ENCODE measurements at places on chromosomes 6 and 20.

DNA sequence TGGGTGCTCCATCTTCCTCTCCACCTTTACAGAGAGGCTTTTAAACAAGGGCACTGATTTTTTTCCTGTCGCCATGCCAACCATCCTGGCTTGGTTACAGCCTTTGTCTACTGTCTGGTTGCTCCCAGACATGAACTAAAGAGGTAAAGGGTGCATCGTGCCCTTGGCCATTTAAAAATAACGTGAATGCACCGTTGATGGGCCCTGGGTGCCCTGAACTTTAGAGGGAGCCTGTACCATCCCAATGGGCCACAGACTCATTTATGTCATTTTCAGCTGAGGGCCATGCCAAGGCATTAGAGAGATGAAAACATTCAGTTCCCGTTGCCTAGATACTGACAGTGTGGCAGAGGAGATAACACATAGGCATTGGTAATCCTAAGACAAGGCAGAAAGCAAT, 23.3 kb downstream of the TMC2 start:
- DNase-seq, result no peak

- DNase-seq, result peak; percentile 73
These were observed 136.3 kb downstream of the LY86 start for GRCh38 chr6:6724539-6725467.

DNA sequence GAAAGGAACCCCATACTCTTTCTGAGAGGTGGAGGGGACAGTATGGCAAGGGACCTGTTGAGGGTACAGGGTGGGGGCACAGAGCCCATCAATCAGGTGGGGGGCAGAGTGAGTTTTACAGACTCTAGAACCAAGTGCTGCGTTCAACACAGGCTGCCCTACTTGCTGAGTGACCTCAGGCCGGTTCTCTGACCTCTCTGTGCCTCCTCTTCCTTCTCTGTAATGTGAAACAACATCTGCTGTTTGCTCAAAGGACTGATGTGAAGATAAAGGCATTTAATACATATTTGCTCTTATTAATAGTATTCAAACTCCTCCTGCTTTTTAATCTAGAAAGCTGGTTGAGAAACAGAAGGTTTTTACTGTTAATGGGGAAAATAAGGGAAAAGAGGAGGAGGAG, 25.9 kb upstream of the APMAP start:
- DNase-seq, result no peak

- no peak for DNase-seq
These were observed 47.9 kb downstream of the KHDC1L start for GRCh38 chr6:73177221-73177944.

- no peak for DNase-seq
These were observed 250.8 kb downstream of the CDH26 start for GRCh38 chr20:60209048-60209447.

GRCh38 chr20:17210983-17211382, 15.9 kb upstream of the PCSK2 start:
- DNase-seq, result peak; percentile 57

- no peak for DNase-seq
These were observed 154.8 kb upstream of the KCNQ5 start for GRCh38 chr6:72466971-72467566.

GRCh38 chr6:149020319-149020718, 273.5 kb downstream of the UST start:
- peak; percentile 64 for DNase-seq

GRCh38 chr6:4928426-4928825, 75.4 kb downstream of the RPP40 start:
- DNase-seq, result peak; percentile 31

DNA sequence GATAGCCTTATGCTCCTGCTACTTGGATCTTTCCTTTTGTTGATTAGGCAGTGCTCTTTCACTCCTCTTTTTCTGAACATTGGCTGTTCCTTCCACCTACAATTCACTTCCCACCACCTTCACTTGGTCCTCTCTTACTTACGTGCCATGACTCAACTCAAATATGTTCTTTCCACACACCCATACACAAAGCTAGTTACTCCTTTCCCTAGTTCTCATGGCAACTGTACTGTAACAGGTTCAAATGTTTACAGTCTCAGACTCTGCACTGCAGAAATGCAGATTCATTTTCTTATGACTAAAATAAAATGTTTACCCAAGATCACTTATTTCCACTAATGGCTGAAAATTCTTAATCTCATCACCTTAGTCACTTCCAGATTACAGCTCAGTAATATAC, 174.0 kb upstream of the TSHZ2 start:
- no peak for DNase-seq

DNA sequence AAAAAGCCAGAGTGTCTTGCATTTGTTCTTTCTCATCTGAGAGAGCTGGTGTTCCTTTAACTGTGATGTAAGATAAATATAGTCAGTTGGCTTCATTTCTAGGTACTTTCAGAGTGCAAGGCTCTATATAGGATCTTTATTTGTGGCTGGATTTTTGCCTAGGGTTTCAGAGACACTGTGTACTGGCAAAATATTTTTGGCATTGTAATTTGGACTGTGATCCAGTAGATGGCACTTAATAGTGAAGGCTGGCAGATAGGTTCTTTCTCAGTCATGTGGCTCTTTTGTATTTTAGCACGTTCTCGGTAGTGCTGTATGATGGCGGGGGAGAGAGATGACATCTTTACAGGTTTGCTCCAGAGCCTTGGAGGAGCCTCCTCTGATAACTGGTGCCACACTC, 26.8 kb upstream of the SLC35B3 start:
- peak; percentile 49 for DNase-seq

GRCh38 chr20:15191082-15191723, 853.8 kb upstream of the FLRT3 start:
- DNase-seq, result no peak

GRCh38 chr6:16818992-16819626, 57.8 kb upstream of the ATXN1 start:
- DNase-seq, result no peak

- DNase-seq, result no peak
These were observed 99.8 kb upstream of the PTPN1 start for GRCh38 chr20:50410343-50410742.

- peak; percentile 67 for DNase-seq
These were observed 8.8 kb downstream of the SRPK1 start for GRCh38 chr6:35911871-35912653.

DNA sequence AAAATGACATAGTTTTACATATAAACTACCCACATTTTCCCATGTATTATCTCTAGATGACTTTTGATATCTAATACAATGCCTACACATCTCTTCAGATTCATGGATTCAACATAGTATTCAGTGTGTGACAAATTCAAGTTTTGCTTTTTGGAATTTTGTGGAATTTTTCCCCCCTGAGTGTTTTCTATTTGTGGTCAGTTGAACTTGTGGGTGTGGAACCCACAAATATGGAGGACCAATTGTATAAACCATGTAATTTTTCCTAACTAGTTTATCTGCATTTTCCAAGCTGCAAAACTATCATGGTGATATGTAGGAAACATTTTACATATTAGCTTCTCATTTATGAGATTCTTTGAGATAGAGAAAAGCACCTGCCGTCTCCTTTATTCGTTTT, 374.3 kb upstream of the SOX4 start:
- no peak for DNase-seq

- no peak for DNase-seq
These were observed 709.8 kb downstream of the EPM2A start for GRCh38 chr6:145025488-145025887.

GRCh38 chr20:18395544-18395943, 71.3 kb downstream of the DZANK1 start:
- no peak for DNase-seq

DNA sequence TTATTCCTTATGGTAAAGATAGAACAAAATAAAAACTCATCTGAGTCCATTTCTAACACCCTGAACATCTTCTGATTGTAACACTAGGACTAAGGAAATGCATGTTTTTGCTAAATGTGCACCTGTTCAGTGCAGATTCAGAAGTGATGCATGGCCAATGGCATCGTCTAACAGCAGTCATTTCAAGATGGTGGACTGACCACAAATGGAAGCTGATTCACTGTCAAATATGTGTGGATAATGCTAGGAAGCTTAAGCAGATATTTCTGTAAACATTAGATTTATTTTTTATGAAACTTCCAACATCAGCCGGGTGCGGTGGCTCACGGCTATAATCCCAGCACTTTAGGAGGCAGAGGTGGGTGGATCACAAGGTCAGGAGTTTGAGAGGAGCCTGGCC, 394.8 kb downstream of the SAMD5 start:
- DNase-seq, result no peak

DNA sequence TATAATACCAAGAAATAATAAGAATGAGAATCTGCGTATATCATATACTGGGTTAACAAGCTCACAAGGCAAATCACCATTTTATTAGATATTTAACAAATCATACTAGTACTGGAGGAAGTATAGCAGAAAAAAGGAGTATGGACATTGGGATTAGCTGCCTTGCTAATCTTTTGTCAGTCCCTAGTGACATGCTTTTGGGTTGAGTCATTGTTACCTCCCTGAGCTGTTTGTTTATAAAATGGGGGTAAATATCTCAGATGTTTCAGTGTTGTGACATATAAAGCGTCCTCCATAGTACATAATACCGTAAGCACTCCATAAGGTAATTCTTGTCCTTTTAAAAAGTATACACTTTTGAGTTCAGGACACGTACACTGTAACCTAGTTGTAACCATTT, 107.0 kb downstream of the ESR1 start:
- DNase-seq, result peak; percentile 84

DNA sequence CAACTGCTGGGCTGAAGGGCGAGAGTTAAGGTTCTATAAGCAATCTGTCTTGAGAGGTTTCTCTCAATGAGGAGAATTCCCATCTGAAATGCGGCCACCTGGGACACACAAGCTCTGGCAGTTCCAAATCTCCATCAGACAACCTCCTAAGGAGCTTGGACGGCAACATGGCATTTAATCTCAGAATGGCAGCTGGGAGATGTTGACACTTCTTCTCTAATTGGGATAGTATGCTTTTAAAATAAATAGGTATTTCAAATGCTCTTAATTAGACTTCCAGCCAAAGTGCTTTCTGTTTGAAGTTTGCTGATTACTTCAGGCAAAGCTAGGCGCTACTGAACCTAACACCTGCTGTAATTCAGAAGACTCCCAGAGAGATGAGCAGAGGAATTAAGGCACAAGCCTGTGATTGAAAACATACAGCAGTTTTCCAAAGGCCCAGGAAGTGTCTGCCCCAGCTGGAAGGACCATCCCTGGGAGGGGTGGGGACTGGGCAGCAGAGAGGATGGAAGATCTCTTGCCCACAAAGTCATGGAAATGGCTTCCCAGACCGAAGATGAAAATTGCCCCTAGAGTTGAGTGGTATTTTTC, 59.1 kb upstream of the KCNK16 start:
- DNase-seq, result no peak

DNA sequence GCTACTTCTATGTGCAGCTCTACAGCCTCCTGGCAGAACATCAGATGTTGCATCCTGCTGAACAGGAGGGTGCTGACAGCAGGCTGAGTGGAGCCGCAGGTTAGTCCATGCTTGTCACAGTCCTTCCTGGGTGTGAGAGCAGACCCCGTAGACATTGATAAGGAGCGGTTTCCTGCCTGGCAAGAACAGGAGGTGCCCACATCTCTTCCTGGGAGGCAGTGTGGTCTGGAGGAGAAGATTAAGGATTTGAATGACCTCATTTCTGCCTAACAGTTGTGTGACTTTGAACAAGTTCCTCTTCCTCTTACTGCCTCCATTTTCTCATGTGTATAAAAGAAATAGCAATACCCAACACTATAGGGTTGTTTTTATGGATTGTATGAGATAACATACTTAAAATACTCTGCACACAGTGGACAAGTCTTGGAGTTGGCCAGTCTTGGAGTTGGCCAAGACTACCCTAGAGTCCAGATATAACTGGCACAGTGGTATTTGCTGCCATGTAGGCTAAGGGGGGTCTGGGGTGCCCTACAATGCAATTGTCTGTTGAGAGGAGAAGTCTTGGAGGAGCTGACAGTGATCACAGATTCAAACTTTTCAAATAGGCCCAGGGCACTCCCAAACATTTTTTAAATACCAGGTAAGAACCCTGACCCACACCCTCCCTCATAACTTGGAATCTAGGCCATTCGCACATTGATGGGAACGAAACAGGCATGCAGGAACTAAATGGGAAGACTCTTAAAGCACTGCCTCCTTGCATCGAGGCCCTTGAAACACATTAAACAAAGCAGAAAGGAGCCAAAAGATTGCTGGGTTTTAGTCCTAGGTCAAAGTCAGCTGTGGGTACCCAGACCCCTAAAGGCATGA, 32.6 kb upstream of the TBC1D7 start:
- DNase-seq, result no peak

DNA sequence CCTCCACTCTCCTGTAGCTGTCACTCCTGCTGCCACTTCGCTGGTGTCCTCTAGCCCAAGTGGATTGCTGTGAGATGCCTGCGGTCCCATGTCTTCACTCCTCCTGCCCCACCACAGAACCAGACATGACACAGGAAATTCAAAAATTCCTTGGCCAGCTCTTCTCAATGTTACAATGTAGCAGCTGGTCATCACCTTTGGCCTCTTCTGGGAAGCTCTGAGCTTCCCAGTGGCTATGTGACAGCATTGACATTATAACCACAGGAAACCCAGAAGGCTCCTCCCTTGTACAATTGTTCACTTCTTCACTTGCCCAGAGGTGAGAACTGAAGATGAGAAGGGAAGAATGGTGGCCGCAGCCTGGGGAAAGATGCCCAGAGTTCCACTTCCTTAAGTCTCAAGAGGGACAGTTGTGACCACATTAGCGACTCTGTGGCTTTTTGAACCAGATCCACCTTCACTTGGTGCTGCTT, 76.1 kb upstream of the NAA20 start:
- DNase-seq, result no peak

- no peak for DNase-seq
These were observed 251.7 kb downstream of the NKAIN2 start for GRCh38 chr6:124055395-124055794.

GRCh38 chr6:118216751-118217150, 309.7 kb downstream of the SLC35F1 start:
- DNase-seq, result peak; percentile 50

DNA sequence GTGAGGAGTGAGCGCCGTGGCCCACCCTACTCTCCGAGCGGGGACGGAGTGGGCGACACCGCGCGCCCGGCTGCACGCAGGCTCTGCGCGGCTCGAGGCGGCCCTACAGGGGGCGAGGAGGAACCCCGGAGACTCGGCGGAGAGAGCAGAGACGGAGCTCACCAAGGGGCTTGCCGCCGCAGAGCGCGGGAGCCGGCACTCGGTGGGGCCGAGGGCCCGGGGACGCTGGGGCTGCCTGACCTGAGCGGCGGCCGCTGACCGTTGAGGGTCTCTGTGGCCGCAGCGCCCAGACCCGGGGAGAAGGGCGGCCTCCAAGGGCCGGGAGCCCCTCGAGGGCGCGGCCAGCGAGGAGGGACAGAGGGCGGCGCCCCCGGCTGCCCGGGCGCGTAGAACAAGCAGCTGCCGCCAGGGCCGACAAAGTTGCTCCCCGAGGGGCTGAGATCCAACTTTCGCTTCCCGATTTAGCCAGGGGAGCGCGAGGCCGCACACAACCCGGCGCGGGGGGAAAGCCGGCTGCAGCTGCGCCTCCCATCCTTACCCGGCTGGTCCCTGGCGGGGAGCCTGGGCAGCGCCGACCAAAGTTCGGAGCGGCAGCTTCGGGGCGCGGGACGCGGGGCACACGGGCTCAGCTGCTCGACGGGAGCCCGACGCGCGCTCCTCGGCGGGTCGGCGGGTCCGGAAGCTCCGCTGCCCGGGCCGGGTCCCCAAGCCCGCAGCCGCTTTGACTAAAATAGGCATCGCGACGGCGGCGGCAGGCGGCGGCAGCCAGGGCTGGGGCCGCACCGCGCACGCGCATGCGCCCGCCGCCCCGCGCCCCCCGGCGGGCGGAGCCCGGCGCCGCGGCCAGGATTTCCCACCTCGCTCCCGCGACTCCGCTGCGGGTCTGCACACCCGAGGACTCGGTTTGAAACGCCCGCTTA, 43.1 kb downstream of the POPDC3 start:
- DNase-seq, result no peak

- no peak for DNase-seq
These were observed 290.5 kb downstream of the BTBD9 start for GRCh38 chr6:38349221-38349620.
